ENCODE measurements at places on chromosomes 12 and 14.

- no peak for DNase-seq
Measured at GRCh38 chr14:105094193-105094907, 29.1 kb upstream of the GPR132 start.

DNA sequence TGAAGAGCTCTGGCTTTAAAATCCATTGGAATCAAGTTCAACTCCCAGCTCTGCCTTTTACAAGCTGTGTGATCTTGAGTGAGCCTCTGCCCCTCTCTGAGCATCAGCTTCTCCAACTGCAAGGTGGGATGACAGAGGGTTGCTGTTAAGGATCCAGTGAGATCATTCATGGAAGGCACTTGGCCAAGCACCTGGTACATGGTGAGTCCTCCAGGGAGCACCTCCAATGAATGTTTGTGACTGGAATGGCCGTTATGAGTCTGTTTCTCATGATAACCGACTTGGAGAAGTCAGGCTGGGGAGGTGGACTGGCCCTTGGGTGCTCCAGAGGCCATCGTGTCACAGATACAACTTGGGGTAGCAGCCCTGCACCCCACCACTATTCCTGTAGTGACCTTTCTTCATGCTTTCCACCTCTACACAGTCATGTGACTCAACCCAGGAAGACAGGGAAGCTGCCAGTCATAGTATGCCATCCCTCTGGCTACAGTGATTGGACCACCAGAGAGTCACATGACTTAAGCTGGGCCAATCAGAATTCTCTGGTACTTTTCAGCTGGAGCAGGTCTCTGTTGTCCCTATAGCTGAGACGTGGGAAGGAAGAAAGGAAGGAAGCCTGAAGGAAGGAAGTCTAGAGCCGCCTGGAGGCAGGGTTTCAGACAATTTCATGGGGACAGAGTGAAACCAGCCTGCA is 146.5 kb upstream of the MYL2 start:
- DNase-seq = no peak

DNA sequence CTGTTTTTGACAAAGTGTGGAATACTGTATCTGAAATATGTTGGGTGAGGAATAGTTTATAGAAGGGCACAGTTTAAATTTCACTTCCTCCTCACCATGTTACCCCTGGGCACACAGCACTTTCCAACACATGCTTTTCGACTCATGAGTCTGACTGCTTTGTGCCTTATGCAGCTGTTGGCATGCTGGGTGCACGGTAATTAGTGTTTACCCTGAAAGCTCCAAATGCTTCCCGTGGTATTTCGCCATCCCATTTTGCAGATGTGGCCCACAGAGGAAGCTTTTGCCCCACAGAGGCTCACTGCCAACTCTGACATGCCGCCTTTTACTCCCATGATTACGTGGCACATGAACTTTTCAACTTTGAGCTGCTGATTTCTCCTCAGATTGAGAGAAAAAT is 168.6 kb downstream of the PRKCH start:
- DNase-seq = no peak

DNA sequence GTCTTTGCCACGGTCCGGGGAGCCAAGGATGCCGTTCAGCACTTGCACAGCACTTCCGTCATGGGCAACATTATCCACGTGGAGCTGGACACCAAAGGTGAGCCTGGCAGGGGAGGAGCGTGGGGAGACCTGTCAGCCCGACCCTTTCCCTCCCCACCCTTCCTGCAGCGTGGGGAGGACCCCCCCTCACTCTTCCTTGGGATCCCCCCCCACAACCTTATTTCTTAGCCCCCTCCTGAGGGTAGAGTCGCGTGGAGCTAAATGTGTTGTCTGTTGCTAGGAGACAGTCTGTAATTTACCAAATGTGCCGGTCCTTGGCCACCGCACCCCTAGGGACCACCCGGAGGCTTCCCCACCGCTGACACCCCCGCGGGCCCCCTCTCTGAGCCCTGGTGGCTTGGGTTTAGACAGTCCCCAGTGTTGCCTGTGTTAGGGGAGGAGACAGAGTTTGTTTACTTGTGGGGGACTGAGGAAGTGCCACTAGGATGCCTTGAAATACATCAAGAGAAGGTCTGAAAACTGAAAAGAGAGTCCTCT is 2.3 kb downstream of the SETD1B start:
- no peak for DNase-seq

GRCh38 chr12:13387101-13387500 is 190.6 kb downstream of the EMP1 start:
- DNase-seq = no peak

DNA sequence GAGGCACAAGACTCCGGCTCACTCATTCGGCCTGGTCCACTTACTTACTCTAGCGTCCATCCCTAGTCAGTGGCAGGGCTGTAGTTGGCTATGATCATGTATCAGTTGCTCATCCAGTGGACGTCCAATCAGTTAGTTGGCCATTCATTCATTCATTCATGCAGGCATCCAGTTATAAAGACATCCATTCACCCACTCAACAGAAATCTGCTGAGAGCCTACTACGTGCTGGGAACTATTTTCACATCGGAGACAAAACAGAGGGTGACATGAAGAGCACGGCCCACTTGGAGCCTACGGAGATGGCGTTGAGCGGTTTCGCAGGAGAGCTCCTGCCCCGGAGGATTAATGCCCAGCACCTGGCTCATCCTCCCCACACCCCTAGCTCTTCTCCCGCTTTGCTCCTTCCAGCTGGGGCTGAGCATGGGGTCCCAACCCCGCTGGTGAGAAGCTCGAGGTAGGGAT is 49.7 kb downstream of the SNAPC1 start:
- no peak for DNase-seq

DNA sequence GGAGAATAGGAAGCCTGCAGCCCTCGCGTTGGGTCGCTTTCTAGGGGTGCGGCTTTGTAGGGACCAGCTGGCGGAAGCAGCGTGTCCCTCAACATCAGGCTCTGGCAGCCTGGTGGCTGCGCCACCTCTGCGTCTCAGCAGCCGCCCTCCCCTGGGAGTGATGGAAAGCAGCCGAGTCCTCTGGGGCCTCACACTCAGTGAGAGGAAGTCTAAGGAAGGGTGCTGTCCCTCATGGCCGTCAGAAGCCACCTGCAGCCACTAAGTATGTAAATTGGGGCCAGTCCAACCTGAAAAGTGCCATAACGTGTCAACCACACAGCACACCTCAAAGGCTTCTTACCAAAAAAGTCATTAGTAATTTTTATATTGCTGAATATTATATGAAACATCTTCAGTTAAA is 80.3 kb downstream of the WDR20 start:
- no peak for DNase-seq

GRCh38 chr14:42734041-42734440 is 1127.4 kb downstream of the LRFN5 start:
- no peak for DNase-seq

DNA sequence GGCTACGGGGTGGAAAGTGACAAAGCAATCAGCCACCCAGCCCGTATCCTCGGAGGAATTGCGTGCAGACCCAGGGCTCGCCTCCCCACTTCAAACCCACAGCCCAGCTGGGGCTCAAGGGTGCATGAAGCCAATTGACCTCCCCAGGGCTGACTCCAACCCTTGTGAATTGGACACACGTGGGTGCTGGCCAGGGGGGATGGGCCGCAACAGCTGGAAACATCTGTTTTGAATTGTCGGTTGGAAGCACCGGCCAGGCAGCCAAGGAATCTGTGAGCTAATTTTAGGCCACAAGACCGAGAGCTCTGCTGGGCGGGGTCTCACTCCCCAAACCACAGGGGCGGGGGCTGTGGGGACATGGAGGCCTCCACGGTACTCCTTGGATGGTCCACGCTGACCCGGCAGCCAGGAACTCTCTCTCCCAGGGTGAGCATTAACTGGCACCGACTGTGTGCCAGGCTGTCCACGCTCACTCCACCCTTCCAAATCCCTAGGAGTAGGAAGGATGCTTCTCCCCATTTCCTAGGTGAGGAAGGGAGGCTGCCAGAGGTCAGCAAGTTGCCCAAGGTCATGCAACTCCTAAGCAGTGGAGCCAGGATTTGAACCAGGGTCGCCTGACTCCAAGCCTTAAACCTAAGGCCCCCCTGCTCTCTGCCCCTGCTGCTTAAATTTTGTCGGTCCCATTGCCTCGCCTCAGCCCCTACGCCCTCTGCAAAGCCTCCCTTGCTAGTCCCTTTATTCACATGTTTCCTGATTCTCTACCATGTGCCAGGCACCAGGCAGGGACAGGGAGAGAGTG is 11.9 kb upstream of the TMEM119 start:
- DNase-seq = no peak

DNA sequence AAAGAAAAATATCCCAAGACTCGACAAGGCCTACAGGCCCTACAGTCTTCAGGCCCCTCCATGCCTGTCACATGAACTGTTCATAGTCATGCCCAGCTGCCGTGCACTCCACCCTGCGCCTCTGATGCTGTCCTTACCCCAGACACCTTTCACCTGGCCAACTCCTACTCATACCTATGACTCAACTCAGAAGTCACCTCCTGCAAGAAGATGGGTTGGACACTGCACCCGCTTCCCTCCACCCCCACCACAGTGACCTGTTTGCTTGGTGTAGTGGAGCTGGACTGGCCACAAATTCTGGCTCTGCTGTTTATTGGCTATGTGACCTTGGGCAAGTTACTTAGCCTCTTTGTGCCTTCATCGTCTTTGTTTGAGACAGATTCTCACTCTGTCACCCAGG is 56.2 kb downstream of the PHETA1 start:
- DNase-seq = no peak

All from stimulated activated CD4-positive, alpha-beta T cell treated with anti-CD3 and anti-CD28 coated beads, Interleukin-1b, Interleukin-23, amount 100 ng/mL, for 1 hour (primary cell).